ENCODE measurements at places on chromosomes 2 and 18.

DNA sequence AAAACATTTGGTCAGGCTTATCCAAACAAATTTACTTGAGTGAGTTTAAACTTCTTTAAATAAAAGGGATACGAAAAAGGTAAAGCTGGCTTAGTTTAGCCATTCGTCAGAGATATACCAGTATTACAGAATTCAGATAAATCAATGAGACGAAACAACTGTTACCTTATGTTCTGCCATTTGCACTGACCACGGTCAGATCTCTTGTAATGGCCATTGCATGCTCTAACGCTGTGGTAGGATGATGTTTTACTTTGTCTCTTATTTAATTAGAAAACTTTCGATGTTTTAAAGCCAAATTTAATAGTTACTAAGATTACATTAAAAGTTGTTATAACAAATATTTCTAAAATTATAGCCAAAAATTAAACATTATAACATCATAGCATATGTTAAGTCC lies 1.5 kb downstream of the C18orf54 start:
- DNase-seq: no peak

DNA sequence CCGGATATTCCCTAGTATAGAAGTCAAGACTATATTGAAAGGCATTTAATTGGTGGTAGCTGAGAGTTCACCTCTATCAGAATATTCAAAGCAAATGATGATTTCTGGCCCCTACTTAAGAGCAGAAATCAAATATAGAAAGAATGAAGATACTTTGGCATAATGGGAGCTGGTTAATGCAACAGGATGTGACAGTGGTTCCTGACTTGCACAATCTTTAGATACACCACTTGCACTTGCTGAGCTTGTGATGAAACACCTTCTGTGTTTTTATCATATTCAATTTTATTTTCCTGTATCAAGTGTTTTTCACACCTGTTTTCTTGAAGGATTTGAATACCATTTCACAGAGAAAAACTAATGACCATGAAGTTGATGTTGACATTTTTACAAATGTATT lies 124.1 kb upstream of the CDH19 start:
- DNase-seq: no peak

- no peak for DNase-seq
These were observed 526.7 kb downstream of the RIT2 start for GRCh38 chr18:42588786-42589185.

DNA sequence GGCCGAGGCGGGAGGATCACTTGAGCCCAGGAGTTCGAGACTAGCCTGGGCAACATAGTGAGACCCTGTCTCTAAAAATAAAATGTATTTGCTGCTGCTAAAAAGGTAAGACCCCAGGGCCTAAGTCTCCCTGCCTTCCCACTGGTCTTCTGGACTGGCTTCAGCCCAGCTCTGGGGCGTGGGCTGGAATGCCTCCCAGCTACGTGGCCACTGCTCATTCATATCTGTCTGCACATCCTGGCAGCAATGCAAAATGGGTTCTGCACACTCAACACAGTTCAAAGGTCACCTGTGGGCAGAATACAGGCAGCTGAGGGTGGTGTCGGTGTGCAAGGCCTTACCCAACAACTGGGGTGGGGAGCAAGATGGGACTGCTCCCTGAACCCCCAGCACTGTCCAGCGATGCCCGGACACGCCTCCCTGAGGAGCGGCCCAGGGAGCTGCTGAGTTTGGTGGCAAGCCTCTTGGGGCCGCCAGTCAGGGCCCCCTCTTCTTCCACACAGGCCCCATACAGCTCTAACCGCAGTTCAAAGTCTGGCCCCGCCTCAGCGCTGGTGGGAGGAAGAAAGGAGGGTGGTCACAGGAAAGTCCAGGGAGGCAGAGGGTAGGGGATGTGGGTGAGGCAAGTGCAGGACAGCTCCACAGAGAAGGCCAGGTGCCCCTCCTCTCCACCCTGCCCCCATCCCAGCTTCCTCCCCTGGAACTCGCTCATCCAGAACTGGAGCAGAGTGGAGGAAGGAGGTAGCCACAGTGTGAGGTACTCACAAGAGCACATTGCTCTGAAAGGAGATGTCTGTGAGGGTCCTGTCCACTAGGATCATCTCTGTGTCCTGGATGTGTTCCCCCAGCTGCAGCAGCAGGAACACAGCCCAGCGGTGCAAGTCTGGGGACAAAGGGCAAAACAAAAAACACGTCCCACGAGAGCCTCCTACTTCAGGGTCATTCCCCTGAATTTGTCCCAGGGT lies 8.2 kb downstream of the WDR54 start:
- DNase-seq: no peak

DNA sequence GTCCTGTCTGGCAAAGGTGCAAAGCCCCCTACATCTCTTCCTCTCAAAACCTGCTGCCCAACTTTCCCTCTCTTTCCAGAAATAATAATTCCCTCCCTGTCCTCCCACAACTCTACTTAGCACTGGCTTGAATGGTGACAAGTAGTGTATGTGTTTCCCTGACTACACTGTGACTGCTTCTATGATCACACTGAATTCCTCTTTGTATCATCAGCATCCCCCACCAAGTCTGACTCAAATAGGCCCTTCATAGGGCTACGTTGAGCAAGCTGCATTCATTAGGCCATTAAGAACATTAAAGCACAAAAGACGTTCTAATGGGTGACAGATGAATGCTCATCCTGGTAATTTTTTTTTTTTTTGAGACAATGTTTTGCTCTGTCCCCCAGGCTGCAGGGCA lies 13.7 kb upstream of the ST3GAL5 start:
- no peak for DNase-seq

DNA sequence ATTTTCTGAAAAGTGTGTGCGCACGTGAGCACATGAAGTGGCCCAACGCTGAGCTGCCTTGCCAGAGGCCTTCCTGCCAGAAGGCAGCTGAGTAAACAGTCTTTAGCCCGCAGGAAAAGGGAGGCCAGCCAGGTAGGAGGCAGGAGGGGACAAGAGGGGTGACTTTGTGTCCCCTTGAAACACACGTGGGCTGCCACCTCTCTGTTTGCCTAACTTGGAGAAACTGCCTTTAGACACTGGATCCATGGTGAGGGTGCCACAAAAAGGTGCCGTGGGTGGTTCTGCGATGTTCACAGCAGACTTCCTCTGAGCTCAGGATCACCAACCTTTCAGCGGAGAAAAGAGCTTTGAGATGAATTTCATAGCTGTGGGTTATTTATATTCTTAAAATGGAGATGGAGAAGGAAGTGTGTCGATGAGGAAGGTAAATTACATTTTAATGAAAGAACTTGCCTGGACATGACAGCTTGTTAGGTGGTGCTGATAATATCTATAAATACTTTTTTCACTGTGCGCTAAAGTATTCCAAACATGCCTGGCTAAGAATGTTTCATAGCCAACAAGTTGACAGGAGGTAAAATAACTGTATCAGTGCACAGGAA lies 36.6 kb upstream of the ASB1 start:
- no peak for DNase-seq
